ENCODE measurements at places on chromosomes 5 and 9. TPM values are rescaled to one million over a fixed set of nuclear protein-coding genes. Genes with fewer than 3 reads are reported as not detected.

The SHISAL2B gene
- not detected for total RNA-seq

The HRH2 gene
- total RNA-seq = 0.55 TPM

The POLR3G gene
- 6.4 TPM for total RNA-seq

The EPB41L4B gene
- 15.1 TPM for total RNA-seq

The SPAAR gene
- 31.4 TPM for total RNA-seq

The GARIN3 gene
- not detected for total RNA-seq

The SYK gene
- total RNA-seq = 43.6 TPM

The GCNT4 gene
- 1.3 TPM for total RNA-seq

The LCN10 gene
- total RNA-seq = 3.9 TPM

The NIPAL4 gene
- 2.7 TPM for total RNA-seq

The GARNL3 gene
- 34.4 TPM for total RNA-seq

The GABRA1 gene
- 0.23 TPM for total RNA-seq

The TBCA gene
- 180 TPM for total RNA-seq

The NUTM2G gene
- total RNA-seq = not detected
